A549 (cell line): ENCODE measurements at places on chromosomes 3 and 15. TPM values are rescaled to one million over a fixed set of nuclear protein-coding genes. Genes with fewer than 3 reads are reported as not detected.

DNA sequence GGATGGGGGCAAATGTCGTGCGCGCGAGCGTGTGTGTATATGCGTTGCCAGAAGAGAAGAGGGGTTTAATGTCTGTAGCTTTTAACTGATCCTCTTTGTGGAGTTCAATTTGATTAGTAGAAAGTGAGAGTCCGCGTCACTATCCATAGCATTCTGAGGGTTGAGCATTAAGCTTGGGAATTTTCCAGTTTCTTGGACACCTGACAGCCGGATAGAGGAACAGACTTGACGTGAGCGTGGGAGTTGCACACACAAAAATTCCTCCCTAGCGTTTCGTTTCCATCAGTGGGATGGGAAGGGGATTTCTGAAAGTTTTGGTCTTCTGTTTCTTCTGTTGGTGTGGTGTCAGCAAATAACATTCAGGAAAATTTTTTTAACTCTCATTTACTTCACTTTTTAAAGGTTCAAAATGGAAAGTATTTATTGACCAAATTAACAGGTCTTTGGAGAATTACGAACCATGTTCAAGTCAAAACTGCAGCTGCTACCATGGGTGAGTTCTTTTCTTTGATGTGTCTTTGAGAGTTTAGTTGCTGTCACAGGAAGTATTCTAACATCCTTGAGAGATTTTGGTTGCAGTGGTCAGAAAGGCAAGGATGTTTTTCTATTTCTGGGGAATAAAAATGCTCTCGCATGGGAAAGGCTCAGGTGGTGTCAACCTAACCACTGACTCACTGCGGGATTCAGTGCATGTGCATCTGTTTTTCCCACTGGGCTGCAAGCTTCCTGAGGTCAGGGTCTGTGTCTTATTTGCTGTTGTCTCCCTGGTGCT lies 841 bp downstream of the POGLUT1 start:
- no peak for DNase-seq

- no peak for DNase-seq
Observed at GRCh38 chr15:68303560-68304436, 26.3 kb downstream of the FEM1B start.

- DNase-seq, result no peak
Observed at GRCh38 chr3:178474526-178474925, 61.7 kb upstream of the KCNMB2 start.

DNA sequence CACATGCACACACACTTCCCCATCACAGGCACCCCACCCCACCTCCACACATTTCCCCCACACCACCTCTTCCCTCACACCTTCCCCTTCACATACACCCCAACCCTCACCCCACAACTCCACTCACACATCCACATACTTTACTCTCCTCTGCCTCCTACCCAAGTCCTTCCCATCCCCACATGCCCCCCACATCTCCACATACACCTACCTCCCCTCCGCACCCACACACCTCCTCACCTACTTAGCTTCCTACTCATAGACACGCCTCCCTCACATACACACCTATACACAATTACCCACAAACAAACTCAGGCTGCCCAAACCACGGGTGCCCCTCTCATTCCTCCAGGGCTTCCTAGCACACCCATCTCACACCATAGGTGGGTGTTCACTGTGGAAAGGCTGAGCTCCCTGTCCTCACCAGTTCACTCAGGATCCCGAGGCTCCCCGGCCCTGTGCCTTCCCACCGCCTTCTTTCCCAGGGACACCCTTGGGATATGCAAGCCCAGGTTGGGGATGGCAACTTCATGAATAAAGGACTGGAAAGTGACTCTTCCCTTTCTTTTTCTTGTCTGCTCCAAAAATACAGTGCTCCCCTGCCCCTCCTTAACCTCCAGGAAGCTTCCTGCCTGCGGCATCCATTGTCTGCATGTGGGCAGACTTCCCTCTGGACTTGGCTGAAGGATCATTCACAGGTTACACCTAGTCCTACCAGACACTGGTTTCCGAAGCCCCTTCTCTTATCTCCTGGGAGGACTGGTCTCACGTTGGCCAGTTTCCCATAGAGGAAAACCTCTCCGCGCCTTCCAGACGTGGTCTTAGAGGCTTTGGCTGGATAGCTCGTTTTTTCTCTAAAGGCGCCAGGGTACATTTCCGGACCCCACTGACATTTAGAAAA lies 61.5 kb downstream of the SLCO2A1 start:
- DNase-seq, result no peak

GRCh38 chr15:26806151-26806550 lies 33.3 kb upstream of the GABRB3 start:
- DNase-seq, result no peak

The RTP1 gene
- polyA plus RNA-seq, result not detected in 3 replicates

The CSPG4 gene
- 0.01 to 0.06 TPM (median 0.04 TPM) in 3 replicates for polyA plus RNA-seq
